ENCODE measurements at places on chromosomes 16 and 17. TPM values are rescaled to one million over a fixed set of nuclear protein-coding genes. Genes with fewer than 3 reads are reported as not detected.

The STAC2 gene
- total RNA-seq: not detected

The COTL1 gene
- total RNA-seq: 26.0 TPM

The FBF1 gene
- 49.7 TPM for total RNA-seq

The UNC119 gene
- 37.9 TPM for total RNA-seq

The C16orf92 gene
- total RNA-seq: not detected

The CCDC40 gene
- total RNA-seq: 6.7 TPM

The ANKFY1 gene
- 51.3 TPM for total RNA-seq

The TK1 gene
- total RNA-seq: 1.1 TPM

The ODAD4 gene
- total RNA-seq: 8.2 TPM

The CAMKK1 gene
- total RNA-seq: 8.0 TPM

DNA sequence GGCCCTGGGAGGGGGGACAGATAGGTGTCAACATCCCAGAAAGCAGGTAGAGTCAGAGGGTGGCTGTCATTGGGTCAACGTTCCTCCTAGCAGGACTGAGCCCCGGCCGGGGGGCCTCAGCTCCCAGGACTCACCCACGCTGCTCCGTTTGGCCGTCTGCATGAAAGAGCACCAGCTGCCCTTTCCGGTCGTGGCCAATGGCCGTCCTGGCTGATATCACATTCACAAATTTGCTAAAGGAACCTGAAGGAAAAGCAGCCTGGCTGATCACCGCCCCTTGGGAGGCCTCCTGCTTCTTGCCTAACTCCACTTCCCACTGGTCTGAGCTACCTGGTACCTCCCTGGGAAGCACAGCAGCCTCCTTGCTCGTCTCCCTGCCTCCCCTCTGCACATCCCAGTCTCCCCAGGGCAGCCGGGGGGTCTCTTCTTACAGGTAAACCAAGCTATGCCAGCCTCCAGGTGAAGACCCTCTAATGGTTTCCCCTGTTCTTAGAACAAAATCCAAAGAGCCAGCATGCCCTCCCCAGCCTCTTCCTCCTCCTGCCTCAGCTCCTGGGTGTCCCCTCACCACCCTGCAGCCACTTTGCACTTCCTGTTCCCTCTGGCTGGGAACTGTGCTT is 3.4 kb downstream of the NAGPA start:
- DNase-seq: no peak

GRCh38 chr17:57372156-57372555 is 115.8 kb downstream of the MSI2 start:
- DNase-seq: no peak

DNA sequence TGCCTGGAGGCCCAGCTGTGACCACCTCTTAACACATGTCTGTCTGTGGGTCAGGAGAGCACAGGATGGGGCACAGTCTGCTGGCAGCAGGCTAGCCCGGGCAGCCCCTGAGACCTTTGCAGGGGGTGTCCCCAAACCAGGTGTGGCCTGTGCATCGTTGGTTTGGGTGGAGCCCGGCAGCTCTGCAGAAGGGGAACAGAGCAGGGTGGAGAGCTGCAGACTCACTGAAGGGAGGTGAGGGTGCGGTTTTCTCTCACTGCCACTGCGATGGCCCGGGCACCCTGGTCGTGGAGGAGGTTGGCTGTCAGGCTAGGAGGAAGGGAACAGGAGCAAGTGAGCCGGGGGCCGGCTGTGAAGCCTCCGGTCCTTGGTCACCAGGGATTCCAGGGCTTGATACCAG is 28.8 kb downstream of the NLRC3 start:
- DNase-seq: no peak

- no peak for DNase-seq
These were observed 16.5 kb downstream of the CNTNAP1 start for GRCh38 chr17:42698736-42699414.

GRCh38 chr17:68961214-68961882 is 6.2 kb upstream of the ABCA8 start:
- DNase-seq: no peak

DNA sequence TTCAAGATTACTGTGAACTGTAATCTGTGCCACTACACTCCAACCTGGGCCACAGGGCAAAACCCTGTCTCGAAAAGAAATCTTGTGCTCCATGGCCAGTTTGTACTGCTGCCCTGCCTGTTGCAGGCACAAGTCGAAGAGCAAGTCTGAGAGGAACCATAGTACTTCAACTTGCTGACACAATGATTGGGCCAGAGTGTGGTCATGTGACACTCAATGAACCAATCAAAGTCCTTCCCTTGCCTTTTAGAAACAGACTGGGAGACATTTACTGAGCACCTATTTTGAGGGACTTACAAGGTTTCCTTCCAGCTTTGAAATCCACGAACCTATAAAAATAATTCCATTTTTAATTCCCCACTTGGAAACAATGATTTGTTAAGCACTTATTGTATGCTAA is 39.8 kb upstream of the TMC5 start:
- DNase-seq: no peak

DNA sequence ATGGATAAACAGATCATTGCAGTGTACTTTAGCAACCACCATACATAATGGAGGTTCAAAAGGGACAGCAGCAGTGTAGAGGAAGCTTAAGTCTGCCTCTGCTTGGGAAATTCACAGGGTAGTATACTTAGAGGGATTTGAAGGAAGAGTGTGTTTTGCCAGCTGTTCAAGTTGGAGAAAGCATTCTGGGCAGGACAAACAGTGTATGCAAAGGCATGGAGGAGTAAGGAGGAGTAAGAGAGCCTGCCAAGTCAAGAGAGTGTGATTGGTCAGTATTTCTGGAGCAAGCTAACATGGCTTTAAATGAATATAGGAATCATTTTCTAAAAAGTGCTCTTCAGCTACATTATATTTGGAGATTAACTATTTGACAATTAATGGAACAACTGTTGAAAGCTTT is 22.9 kb upstream of the PHAF1 start:
- DNase-seq: no peak

GRCh38 chr17:80624864-80625263 is 80.2 kb downstream of the RPTOR start:
- no peak for DNase-seq

- DNase-seq: no peak
These were observed 128.2 kb downstream of the CEP112 start for GRCh38 chr17:66063686-66064085.

Data from thyroid gland (tissue), 4 donors.